ENCODE measurements at places on chromosomes 11 and 22. TPM values are rescaled to one million over a fixed set of nuclear protein-coding genes. Genes with fewer than 3 reads are reported as not detected.

DNA sequence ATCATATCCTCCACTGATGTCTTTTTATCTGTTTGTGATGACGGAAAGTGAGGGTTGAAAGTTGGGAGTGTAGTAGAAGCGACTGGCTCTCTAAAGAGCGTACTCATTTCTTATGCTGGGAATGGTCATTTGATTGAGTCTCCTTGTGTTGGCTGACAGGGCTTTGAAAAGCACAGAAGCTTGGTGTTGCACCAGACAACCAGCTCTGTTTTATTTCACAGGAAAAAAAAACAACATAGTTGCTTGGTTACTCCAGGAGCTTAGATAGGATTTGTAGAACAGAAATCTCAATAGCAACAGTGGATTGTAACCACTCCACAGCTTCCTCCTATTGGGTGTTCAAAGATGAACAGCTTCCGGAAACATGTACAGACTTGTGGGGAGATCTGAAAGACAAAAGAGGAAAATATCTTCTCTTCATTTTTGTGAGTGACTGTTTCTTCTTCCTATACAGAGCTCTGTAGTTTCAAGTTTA, 2.7 kb downstream of the RBM14 start:
- peaks cover 9% of the 10 kb centered on the region for H3K4me1 ChIP-seq
- no peak for DNase-seq
- no peaks in the 10 kb centered on the region for H3K36me3 ChIP-seq
- H3K27me3 ChIP-seq = no peaks in the 10 kb centered on the region

GRCh38 chr11:130980071-130980862, 64.0 kb upstream of the SNX19 start:
- no peaks in the 10 kb centered on the region for H3K27me3 ChIP-seq
- H3K4me3 ChIP-seq = no peak overlapping the region
- no peak for DNase-seq
- H3K36me3 ChIP-seq = no peaks in the 10 kb centered on the region
- no peak overlapping the region for H3K27ac ChIP-seq

The PAMR1 gene
- total RNA-seq = 11.3 TPM

DNA sequence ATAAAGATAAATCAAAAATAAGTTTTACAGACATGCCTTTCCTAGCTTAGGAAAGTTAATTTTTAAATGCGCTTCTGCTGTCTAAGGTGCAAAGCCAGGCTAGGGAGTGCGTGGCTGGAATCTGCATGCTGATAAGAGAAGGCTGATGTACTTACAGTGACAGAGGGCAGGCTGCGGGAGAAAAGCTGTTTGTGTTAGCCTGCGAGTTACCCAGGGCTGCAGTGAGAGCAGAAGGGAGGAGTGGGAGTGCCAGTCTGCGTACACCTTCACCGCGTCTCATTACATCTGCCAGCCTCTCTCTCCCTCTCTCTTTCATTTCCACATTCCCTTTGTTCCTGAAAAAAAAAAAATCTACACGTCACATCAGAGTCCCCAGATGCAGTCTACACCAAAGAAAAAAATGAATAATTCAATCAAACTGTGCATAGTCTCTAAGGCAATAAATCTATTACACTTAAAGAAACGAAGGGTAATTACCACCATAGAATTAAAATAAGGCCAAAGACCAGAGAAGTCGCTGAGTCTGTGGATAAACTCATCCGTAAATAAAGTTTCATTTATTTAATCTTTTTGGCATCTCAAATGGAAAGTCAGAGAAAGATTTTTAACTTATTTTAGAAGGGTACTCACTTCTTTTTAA, 126.4 kb upstream of the C11orf58 start:
- no peak overlapping the region for H3K4me3 ChIP-seq
- H3K4me1 ChIP-seq = peaks cover 9% of the 10 kb centered on the region
- no peak overlapping the region for H3K27ac ChIP-seq
- DNase-seq = no peak

The MISFA gene
- total RNA-seq = not detected

- H3K27ac ChIP-seq = no peak overlapping the region
- no peak overlapping the region for H3K4me3 ChIP-seq
- no peaks in the 10 kb centered on the region for H3K27me3 ChIP-seq
- H3K36me3 ChIP-seq = no peaks in the 10 kb centered on the region
These were observed 6.4 kb downstream of the CDCA5 start for GRCh38 chr11:65077451-65077850.

The MGAT3 gene
- 9.4 TPM for total RNA-seq

- no peaks in the 10 kb centered on the region for H3K36me3 ChIP-seq
- H3K4me3 ChIP-seq = no peak overlapping the region
- DNase-seq = no peak
- H3K4me1 ChIP-seq = no peaks in the 10 kb centered on the region
These were observed 115.4 kb upstream of the SEZ6L start for GRCh38 chr22:26053737-26054316.

DNA sequence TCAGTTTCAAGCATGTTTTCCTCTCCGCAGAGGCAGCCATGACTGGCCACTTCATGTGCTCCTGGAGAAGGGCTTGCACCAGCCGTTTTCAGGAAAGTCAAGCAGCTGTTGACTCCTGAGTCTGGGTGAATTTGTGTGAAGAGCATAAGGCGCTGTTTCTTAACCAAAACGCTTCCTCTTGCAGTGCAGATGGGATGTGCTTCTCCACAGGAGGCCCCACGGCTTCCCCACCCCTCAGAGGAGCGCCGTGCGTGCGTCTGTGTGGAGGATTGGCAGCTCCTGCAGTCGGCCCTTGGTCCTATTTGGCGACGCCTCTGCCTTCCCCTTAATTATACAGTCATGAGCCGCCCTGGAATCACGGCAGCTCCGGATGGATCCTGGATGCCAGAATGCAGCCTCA, 54.1 kb upstream of the B3GAT1 start:
- no peak overlapping the region for H3K27ac ChIP-seq
- H3K4me3 ChIP-seq = no peak overlapping the region
- peaks cover 7% of the 10 kb centered on the region for H3K27me3 ChIP-seq
- no peaks in the 10 kb centered on the region for H3K36me3 ChIP-seq
- no peak for DNase-seq
- no peaks in the 10 kb centered on the region for H3K4me1 ChIP-seq

DNA sequence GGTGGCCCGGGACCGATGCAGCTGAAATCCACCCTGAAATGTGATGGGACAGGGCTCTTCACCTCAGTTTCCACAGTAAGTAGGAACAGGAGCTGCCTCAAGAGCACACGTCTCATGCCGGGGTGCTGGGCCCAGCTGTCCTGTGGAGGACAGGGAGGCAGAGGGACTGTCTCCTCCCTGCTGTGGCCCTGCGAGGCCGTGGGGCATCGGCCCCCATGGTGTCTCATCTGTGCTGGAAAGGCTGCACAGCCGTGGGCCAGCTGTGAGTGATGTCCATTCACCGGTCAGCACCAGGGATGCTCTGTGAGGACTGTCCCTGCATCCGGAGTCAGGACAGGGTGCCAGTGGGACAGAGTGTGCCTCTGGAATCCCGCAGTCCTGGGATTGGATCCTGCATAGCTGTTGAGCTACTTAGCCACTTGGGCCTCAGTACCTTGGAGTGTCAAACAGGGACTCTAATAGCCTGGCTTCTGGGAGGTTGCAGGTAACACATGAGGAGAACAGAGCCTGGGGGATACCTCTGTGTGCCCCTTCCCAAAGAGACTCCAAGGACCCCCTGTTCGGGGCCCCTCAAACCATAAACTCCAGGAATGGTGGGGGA, 16.5 kb downstream of the TRPM5 start:
- no peaks in the 10 kb centered on the region for H3K27me3 ChIP-seq
- no peak overlapping the region for H3K4me3 ChIP-seq
- H3K36me3 ChIP-seq = no peaks in the 10 kb centered on the region
- H3K4me1 ChIP-seq = no peaks in the 10 kb centered on the region
- H3K27ac ChIP-seq = no peak overlapping the region
- no peak for DNase-seq

The RRAS2 gene
- total RNA-seq = 58.1 TPM

The RAG2 gene
- not detected for total RNA-seq

- no peaks in the 10 kb centered on the region for H3K4me1 ChIP-seq
- H3K27me3 ChIP-seq = no peaks in the 10 kb centered on the region
- DNase-seq = no peak
- peak overlapping the region; percentile 10 for H3K27ac ChIP-seq
- H3K36me3 ChIP-seq = no peaks in the 10 kb centered on the region
These were observed 34.3 kb downstream of the TSPAN18 start for GRCh38 chr11:44760917-44761550.

DNA sequence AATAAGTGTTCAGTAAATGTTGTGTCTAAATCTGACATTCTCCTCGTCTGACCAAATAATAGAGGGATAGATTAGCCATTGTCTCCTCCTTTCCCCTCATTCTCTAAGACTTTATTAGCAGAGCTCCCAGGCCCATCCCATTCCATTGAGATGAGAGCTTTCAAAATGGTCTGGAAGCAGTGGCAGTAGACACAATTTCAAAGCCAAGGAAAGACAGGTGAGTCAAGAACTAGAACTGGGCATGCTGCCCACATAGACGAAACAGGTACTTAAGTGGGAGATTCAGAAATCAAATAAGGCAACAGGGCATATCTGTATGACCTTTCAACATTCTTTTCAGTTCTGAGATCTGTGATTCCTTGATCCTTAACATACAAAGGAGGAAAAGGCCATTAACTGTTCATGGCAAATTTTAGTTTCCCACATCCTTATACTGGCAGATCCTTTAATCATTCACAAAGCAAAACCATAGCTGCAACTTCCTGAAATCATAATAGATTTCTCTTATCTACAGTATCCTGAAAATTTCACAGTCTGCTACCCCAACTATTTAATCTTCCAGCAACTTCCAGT, 96.6 kb upstream of the KCNA4 start:
- no peak overlapping the region for H3K27ac ChIP-seq
- DNase-seq = no peak
- H3K36me3 ChIP-seq = no peaks in the 10 kb centered on the region
- no peaks in the 10 kb centered on the region for H3K4me1 ChIP-seq

GRCh38 chr11:11391796-11392463, 38.9 kb upstream of the CSNK2A3 start:
- no peaks in the 10 kb centered on the region for H3K36me3 ChIP-seq
- H3K27me3 ChIP-seq = no peaks in the 10 kb centered on the region
- no peaks in the 10 kb centered on the region for H3K4me1 ChIP-seq
- H3K4me3 ChIP-seq = no peak overlapping the region
- no peak for DNase-seq
- H3K27ac ChIP-seq = peak overlapping the region; percentile 15

GRCh38 chr11:69881467-69882269, 62.5 kb upstream of the FGF3 start:
- H3K27me3 ChIP-seq = no peaks in the 10 kb centered on the region
- H3K27ac ChIP-seq = no peak overlapping the region
- no peak for DNase-seq
- no peak overlapping the region for H3K4me3 ChIP-seq

The OOSP4A gene
- not detected for total RNA-seq

Measured in breast epithelium (tissue), 4 donors.